ENCODE measurements at places on chromosomes 12 and 14.

GRCh38 chr12:132095520-132096409, 48.4 kb downstream of the DDX51 start:
- no peak for DNase-seq

DNA sequence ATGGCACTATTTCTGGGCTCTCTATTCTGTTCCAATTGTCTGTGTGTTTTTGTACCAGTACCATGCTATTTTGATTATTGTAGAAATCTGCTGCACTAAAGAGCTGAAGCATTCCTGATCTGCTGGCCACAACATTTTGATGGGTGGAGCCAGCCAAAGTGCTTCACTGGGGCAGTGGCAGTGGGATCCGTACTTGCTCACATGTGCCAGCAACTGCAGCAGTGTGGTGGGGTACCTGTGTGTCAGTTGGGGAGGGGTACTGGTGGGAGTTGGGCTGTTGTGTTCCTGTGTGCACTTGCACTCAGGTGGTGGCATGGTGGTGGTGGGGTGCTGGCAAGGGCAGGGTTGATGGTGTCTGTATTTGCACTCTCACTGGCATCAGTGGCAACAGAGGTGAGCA, 204.6 kb upstream of the ALG10 start:
- DNase-seq: no peak

DNA sequence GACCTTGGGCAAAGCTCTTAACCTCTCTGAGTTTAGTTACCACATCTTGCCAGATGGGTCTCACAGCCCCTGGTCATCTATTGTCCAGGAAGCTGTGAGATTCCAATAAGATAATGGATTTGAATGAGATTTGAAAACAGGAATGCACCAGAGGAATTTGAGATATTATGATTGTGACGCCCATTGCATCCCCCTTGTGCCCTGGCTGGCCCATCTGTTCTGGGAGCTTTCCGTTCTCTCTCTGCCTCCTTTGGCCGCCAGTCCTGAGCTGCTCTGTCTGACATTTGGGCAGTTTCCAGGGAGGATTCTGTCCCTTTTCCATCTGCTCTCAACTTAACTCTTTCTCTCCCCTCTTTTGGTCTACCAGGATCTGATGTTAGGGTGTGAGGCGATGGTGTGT, 24.6 kb downstream of the SRRM4 start:
- no peak for DNase-seq

DNA sequence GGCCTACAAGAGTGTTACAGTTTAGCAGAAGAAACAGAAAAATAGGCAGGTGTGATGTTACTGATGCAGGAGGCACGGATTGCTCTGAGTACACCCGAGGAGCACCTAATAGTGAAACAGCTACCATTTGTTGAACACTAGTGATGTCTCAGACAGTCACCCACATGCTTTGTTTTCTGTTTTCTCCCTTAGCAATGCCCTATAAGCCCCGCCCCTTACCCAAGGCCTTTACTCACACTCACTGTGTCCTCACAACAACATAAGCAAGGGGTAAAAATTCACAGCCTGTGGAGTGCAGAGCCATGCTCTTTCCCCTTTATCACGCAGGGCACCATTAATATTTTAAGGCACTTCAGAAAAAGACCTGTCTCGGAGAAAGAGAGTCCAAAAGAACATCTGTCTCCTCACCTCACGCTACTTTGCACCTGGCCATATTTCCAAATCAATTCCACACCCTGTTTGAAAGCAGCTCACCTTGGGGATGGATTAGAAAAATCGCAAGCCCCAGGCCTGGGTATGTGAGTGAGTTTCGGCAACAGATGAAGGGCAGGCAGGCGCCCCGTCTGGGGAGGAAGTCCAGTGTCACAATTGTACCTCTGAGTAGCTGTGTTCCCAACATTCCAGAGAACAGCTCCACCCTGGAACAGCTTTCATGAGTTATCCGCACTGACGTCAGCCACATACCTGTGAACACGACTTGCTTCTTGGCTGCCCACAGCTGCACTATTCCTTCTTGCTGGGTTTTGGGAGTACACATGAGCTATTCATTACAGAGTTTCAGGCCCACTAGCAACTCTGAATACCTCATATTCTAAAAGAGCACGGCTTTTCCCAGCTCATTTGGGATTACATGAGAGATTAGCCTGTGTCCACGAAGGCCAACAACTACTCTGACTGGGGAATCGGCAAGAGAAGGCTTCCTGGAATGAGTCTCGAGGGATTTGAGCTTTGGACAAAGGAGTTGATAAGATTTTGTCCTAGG, 26.0 kb downstream of the MAPK1IP1L start:
- no peak for DNase-seq

- no peak for DNase-seq
Measured at GRCh38 chr12:43585676-43586075, 33.7 kb upstream of the ADAMTS20 start.

- DNase-seq: no peak
Measured at GRCh38 chr14:32473464-32473855, 144.4 kb downstream of the AKAP6 start.

- no peak for DNase-seq
Measured at GRCh38 chr12:27331927-27332324, 710 bp upstream of the BMAL2 start.

- DNase-seq: no peak
Measured at GRCh38 chr12:92897844-92898243, 31.3 kb downstream of the EEA1 start.

GRCh38 chr14:104443391-104444158, 136.0 kb upstream of the C14orf180 start:
- DNase-seq: no peak

- DNase-seq: no peak
Measured at GRCh38 chr12:14400599-14400998, 35.1 kb downstream of the ATF7IP start.

DNA sequence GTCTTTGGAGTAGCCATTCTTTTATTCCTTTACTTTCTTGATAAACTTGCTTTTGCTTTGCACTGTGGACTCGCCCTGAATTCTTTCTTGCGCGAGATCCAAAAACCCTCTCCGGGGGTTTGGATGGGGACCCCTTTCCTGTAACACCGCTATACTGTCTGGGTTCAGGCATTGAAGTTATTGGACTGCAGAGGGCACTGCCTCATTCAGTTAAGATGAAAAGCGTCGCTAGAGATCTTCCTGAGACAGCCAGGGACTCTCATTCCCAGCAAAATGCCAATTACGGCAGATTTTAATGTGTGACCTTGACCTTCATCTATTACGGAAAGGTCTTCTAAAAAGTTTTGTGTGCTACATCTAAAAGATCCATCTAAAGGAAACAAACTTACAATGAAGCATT, 17.3 kb upstream of the RIMKLB start:
- DNase-seq: no peak

- DNase-seq: no peak
Measured at GRCh38 chr12:15596174-15596573, 193.0 kb downstream of the EPS8 start.

- DNase-seq: no peak
Measured at GRCh38 chr14:25588751-25589150, 538.8 kb upstream of the STXBP6 start.

DNA sequence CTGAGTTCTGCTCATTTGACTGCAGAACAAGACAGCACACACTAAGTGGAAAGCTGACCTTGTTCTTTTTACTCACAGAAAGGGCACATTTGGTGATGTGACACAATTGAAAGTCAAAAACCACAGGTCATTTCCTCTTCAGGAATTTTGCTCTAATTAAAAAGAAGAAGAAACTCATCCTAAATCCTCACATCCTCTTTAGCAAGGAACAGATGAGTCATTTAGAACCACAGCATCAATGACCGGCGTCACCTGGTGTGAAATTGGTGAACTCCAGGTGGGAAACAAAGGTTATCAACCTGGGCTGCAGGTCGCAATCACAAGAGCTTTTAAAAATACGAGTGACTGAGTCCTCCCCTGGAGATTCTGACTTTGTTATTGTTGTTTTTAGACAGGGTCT, 2.9 kb upstream of the RNU6-8 start:
- DNase-seq: no peak

DNA sequence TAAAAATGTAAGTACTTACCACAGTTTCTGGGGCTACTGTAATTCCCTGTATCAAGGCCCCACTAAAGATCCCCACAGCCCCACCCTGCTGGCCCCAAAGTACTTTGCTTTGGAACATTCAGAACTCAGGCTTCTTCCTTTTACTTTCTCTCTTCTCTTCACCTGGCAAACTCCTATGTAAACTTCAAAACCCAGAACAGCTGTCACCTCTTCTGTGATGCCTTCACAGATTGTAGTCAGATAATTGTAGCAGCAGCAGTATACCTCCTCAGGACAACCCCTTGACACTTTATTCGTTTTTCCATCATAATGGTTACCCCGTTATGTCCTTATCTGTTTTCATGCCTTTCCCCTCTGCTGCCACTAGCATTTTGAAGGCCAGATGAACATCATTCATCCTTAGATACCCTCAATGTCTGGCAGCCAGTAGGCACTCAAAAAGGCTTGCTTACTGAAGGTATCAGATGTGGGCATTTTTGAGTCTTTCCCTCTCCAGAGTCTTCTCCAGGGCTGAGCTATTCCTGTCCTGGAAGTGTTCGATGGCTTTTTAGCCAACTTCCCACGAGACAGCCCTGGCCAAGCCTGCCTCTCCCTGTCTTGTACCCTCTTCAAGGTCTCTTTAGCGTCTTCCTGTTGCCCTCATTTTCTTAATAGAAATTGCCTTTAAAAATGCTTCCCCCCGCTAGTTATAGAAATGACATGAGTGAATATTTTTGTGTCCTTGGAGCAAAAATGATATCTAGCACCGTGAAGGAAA, 7.4 kb downstream of the PLBD2 start:
- no peak for DNase-seq

GRCh38 chr14:91372671-91373495, 44.7 kb downstream of the CCDC88C start:
- no peak for DNase-seq

DNA sequence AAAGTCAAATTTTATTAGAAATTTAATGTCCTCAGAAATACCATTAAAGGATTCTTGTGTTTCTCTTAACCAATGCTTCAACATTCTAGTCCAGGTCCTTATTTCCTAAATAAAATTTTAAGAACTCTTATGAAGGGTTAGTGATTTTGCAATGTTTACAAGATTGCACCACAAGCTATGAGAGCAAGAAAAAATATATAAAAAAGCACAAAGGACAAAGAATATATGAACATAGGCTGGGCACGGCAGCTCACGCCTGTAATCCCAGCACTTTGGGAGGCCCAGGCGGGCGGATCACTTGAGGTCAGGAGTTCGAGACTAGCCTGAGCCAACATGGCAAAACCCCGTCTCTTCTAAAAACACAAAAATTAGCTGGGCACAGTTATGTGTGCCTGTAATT, 7.7 kb downstream of the RACGAP1 start:
- DNase-seq: no peak

GRCh38 chr12:130087222-130087621, 75.0 kb upstream of the FZD10 start:
- DNase-seq: no peak

DNA sequence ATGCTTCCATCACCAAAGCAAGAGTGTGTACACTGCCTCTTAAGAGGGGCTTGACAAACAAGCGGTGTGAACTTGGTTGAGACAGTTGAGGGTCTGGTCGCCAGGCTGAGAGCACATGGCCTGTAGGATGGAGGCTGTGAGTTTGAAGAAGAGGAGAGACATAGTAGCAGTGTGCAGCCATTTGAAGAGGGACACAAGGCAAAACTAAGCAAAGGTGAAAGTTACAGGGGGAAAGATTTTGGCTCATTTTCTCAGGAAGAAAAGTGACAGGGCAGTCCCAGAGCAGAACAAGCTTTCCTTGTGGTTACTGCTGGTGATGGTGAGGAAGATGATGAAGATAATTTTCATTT, 11.3 kb upstream of the C12orf76 start:
- no peak for DNase-seq

DNA sequence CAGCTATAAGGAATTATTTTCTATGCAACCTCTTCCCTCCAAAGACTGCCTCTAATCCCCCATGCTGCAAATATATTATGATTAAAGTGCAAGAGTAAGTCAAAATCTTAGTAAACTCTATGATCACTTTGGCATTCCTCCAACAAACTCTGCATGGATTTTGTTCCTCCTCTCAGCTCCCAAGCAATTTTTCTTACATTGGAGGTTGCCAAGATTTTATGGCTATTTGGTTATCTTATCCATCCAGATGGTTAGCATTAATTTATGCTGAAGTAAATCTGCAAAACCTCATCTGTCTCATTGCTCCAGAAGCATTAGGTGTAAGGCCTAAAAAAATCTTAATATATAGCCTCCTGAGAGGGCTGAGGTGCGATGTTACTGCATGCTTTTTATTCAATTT, 228.1 kb downstream of the CHST11 start:
- DNase-seq: no peak

GRCh38 chr14:34126586-34126985, 175.7 kb upstream of the EGLN3 start:
- no peak for DNase-seq
